ENCODE measurements at places on chromosomes 5 and 9. TPM values are rescaled to one million over a fixed set of nuclear protein-coding genes. Genes with fewer than 3 reads are reported as not detected.

GRCh38 chr9:87442451-87442850, 55.2 kb upstream of the DAPK1 start:
- H3K4me1 ChIP-seq, result peaks cover 3% of the 10 kb centered on the region
- H3K27me3 ChIP-seq, result no peaks in the 10 kb centered on the region
- DNase-seq, result no peak
- H3K36me3 ChIP-seq, result no peaks in the 10 kb centered on the region
- no peak overlapping the region for H3K4me3 ChIP-seq
- H3K27ac ChIP-seq, result no peak overlapping the region

ACOT12 gene
- total RNA-seq, result not detected

DNA sequence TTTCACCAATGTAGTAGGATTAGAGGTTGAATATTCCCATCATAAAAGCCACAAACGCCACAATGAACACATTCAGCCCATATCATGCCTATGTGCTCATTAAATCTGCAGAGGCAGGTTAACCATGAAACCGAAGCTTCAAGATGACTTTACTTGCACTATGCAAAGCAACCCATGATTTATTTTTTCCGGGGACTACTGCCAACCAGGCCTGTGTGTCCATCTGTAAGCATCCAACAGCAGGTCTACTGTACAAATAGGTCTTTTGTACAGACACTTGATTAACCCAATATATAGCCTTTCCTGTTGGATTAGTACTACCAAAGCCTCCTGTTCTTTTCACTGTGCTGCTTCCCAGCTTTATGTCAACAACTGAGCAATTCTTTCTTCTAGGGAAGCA, 104.9 kb upstream of the CDH10 start:
- no peaks in the 10 kb centered on the region for H3K36me3 ChIP-seq
- H3K4me1 ChIP-seq, result no peaks in the 10 kb centered on the region
- no peaks in the 10 kb centered on the region for H3K27me3 ChIP-seq
- DNase-seq, result no peak
- no peak overlapping the region for H3K27ac ChIP-seq

CARTPT gene
- total RNA-seq, result not detected

DNA sequence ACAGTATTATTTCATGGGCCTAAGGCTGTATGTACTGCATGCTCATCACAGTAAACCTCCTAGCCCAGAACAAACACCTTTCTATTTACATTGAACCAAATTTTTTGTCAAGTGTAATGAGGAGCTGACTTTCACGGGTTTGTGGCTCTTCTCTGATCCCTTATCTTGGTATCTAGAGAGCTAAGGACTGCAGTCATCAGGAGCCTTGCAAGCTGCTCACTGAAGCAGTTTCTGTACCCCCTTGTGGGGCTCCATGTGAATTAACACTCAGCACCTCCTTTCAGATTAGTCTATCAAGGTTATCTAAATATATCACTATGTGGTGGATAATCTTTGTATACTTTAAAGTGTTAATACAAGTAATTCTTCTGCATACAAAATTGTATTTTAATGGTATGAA, 108.2 kb downstream of the AUH start:
- no peaks in the 10 kb centered on the region for H3K27me3 ChIP-seq
- peaks cover 31% of the 10 kb centered on the region for H3K4me1 ChIP-seq
- H3K27ac ChIP-seq, result no peak overlapping the region

FAM200C gene
- total RNA-seq, result 0.83 TPM

GRCh38 chr9:18058564-18059442, 415.1 kb upstream of the ADAMTSL1 start:
- no peaks in the 10 kb centered on the region for H3K36me3 ChIP-seq
- H3K27ac ChIP-seq, result no peak overlapping the region
- H3K4me3 ChIP-seq, result no peak overlapping the region
- H3K4me1 ChIP-seq, result no peaks in the 10 kb centered on the region
- no peaks in the 10 kb centered on the region for H3K27me3 ChIP-seq
- no peak for DNase-seq

DNA sequence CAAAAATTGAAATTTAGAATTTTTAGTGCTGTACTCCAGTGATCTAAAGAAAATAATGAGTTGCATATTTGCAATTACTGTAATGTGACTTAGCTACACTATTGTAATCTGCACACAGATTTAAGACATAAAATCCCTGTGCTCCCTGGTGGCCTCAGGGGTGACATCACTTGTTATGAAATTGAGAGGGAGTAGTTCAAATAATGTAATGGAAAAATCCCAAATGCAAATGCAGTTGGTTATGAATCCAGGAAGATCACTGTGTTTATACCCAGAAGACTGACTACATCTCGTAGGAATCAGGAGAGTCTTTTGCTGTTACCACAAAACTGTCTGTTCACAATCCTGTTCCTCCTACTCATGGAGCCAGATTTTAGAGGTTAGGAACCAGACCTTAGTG, 178.7 kb upstream of the FBXL17 start:
- H3K36me3 ChIP-seq, result no peaks in the 10 kb centered on the region
- no peaks in the 10 kb centered on the region for H3K27me3 ChIP-seq
- no peak overlapping the region for H3K27ac ChIP-seq
- no peaks in the 10 kb centered on the region for H3K4me1 ChIP-seq
- no peak overlapping the region for H3K4me3 ChIP-seq
- no peak for DNase-seq

- no peaks in the 10 kb centered on the region for H3K4me1 ChIP-seq
- H3K36me3 ChIP-seq, result no peaks in the 10 kb centered on the region
Measured at GRCh38 chr9:30744871-30745270, 1639.6 kb upstream of the ACO1 start.

- DNase-seq, result no peak
- no peak overlapping the region for H3K4me3 ChIP-seq
- peaks cover under 1% of the 10 kb centered on the region for H3K27me3 ChIP-seq
- no peaks in the 10 kb centered on the region for H3K4me1 ChIP-seq
- H3K27ac ChIP-seq, result no peak overlapping the region
Measured at GRCh38 chr9:135239100-135239768, 151.8 kb downstream of the OLFM1 start.

C5orf58 gene
- total RNA-seq, result not detected

GRCh38 chr5:66888613-66889012, 292.4 kb downstream of the MAST4 start:
- H3K27ac ChIP-seq, result no peak overlapping the region
- H3K4me1 ChIP-seq, result no peaks in the 10 kb centered on the region
- DNase-seq, result no peak
- no peaks in the 10 kb centered on the region for H3K36me3 ChIP-seq
